ENCODE measurements at places on chromosomes 6 and 20. TPM values are rescaled to one million over a fixed set of nuclear protein-coding genes. Genes with fewer than 3 reads are reported as not detected.

The GPR63 gene
- total RNA-seq, result 3.0 TPM

The OR12D1 gene
- not detected for total RNA-seq

The ATXN1 gene
- 115 TPM for total RNA-seq

The ULBP3 gene
- total RNA-seq, result not detected

The CAP2 gene
- not detected for total RNA-seq

The SLC35F1 gene
- total RNA-seq, result 0.04 TPM

The FAXC gene
- total RNA-seq, result not detected

The KIF13A gene
- total RNA-seq, result 0.45 TPM

The C20orf141 gene
- total RNA-seq, result not detected

The PBOV1 gene
- not detected for total RNA-seq

The MPC1 gene
- total RNA-seq, result 6.5 TPM

The PTK7 gene
- 1.0 TPM for total RNA-seq

All from activated T-helper 17 cell treated with anti-CD3 and anti-CD28 coated beads, Interleukin-2, amount 50 U/mL, for 72 hours (primary cell).